Hematopoietic multipotent progenitor cell treated with erythropoietin and hydrocortisone succinate and interleukin-3 and kit ligand, for 4 days (in vitro differentiated cells): ENCODE measurements at places on chromosomes 3 and 15.

GRCh38 chr3:109532257-109533216, 195.2 kb upstream of the DPPA4 start:
- DNase-seq: peak; percentile 74

- DNase-seq: no peak
Measured at GRCh38 chr3:66609660-66610561, 109.1 kb upstream of the LRIG1 start.

GRCh38 chr3:17038900-17039553, 154.3 kb downstream of the PLCL2 start:
- DNase-seq: no peak

- DNase-seq: no peak
Measured at GRCh38 chr3:31203960-31204795, 309.7 kb upstream of the GADL1 start.

DNA sequence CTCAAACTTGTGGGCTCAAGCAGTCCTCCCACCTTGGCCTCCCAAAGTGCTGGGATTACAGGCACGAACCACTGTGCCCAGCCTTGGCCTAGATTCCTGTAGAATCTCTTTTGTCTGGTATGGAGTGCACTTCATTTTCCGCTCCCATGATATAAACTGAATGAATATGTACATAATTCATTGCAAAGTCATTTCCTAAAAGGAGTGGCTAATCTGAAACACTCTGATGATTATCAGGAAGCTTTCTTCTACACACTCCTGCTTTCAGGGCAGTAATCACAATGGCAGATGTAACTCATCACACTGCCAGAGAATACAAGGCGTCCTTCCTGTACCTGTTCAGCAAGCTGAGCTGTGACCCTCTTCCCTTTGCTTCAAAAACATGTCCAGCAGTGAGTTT, 28.6 kb downstream of the RLBP1 start:
- peak; percentile 22 for DNase-seq

- DNase-seq: no peak
Measured at GRCh38 chr3:64295594-64295993, 70.3 kb upstream of the PRICKLE2 start.

DNA sequence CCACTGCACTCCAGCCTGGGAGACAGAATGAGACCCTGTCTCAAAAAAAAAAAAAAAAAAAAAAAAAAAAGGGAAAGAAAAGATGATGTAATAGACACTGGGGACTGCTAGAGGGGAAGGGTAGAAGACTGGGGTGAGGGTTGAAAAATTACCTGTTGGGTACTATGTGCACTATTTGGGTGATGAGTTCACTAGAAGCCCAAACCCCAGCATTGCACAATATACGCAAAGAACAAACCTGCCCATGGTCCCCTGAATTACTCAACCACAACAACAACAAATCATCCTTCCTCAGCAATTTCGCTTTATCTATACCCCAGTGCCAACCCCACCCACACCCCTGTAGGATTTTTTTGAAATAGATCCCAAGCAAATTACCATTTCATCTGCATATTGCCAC, 13.5 kb downstream of the NIPA1 start:
- DNase-seq: no peak

- no peak for DNase-seq
Measured at GRCh38 chr15:65731926-65732325, 60.2 kb downstream of the DENND4A start.

- peak; percentile 83 for DNase-seq
Measured at GRCh38 chr3:22960105-22960984, 242.8 kb upstream of the UBE2E2 start.

- no peak for DNase-seq
Measured at GRCh38 chr3:58564456-58565160, 12.6 kb downstream of the FAM107A start.

DNA sequence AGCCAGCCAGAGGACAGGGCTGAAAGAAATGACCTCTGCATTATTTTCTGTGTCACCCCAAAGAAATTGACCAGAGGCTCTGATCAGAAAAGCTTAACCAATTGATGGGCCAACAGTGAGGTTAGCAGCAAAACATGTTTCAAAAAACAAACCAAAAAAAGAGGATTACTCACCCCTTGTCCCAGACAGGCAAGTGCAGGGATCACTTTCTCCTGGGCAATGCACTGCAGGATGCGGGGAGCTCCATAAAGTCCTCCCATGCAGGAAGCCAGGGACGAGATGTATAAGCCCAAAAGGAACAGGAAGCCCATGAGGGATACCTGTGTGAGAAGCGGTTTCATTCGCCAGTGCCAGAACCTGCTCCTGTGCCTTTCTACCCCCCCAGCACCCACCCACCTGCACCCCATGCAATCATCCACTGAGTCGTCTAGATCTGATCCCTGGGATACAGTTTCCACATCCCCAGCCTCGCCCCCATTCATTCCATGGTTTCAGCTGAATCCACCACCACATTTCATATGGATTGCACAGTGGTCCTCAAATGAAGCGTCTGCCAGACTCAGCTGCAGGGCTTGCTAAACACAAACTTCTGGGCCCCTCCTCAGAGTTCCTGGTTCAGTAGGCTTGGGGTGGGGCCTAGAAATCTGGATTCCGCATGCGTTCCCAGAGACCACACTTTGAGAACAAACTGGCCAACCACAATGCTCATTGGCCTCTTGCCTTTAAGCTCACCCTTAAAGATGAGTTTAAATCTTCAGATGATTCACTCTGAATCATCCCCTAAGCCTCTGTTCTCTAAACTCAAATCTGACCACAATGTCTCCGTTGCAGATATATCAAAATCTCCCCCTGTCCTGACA, 54.4 kb upstream of the HEG1 start:
- DNase-seq: peak; percentile 55

DNA sequence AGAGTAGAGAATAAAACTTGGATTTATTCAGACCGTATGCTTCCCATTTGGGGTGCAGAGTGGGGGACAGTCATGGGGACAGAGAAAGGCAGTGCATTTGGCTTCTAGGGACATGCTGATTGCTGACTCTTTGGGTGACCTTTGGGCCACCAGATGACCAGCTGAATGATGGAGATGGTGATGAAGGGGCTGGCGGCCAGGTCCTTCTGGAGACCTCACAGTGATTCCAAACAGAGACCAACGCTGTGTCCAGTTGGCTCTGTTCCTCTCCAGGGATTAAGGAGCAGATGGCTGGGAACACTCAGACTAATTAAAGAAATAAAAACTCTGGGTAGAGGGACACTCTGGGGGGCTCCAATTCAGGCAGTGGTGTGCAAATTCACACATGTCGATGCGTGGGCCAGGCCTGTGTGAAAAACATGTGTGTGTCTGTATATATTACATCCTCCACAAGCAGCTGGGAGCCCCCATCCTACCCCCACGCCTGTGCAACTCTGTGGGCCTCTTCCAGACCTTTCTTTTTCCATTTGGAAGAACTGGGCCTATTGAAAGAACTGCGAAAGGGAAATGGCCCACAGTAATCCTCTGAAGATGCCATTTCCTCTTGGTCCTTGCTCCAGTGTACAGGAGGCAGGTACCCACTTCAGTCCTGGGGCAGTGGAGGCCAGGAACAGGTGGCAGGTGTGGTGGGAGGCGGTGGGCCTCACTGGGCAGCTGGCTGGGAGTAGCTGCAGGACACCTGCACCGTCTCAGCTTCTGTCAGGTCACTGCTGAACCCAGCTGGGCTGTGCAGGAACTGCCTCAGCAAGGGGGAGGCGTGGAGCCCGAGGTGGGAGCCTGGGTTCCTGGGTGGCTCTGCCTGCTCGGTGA, 8.9 kb downstream of the XIRP1 start:
- no peak for DNase-seq

GRCh38 chr3:197830967-197831313, 39.9 kb downstream of the LRCH3 start:
- no peak for DNase-seq

GRCh38 chr3:32912046-32912445, 39.4 kb upstream of the CCR4 start:
- no peak for DNase-seq

DNA sequence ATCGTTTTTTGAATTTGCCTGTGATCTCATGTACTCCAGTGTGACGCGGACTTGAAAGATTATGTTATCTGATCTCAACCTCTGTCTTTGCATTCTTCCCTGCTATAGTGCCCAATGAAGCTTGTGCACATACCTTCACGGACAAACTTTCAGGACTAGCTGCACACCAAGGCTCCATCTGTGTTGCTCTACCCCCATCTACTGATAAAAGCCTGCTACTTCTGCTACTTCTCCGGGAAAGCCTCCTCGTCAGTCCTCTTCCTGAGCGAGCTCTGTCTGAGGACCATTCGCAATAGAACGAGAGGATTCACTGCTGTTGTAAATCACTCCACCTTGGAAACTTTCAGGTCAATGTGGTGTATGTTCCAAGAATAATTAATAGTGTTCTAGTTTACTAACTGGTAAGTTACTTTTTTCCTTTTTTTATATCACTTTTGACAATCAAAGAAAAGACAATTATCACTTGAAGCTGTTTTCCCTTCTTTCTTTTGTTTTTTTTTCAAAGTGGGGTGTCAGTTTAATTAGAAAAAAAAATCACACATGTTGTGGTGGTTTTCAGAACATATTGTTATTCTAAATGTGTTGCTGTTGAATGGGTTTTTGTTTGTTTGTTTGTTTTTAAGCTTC, 217.6 kb downstream of the ARRDC4 start:
- DNase-seq: peak; percentile 89

DNA sequence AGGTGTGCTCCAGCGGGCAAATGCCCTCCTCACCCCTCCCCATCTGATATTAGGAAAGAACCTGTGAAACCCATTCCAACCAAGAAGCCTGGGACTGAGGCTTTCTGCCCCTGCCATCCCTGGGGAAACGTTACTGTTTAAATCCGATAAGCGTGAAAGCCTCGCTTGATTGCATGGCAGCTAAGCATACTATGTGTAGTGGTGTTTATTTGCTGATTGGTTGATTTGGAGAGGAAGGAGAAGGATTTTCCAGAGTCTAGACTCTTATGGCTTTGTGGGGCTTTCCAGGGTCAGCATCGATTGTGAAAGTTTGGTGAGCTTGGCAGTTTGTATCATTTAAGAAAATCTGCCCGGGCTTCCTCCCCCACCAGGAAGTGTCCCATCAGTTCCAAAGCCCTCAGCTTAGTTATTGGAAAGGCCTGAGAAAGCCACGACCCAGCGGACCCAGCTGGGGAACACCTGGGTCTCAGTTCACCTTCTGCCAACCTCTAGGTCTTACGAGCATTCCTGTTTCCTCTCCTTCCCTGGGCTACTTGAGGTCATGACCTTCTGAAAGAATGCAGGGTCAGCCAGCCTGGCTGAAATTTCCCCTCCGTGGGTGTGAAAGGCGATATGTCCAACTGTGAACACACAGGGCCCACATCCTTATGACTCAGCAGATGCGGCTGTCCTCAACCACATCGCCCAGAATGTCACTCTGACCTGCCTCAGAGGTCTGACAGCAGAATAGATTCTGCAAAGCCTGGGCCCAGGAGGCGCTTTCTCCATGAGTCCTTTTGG, 62.8 kb upstream of the HERC1 start:
- peak; percentile 93 for DNase-seq

GRCh38 chr3:168093790-168094189, 1.9 kb downstream of the GOLIM4 start:
- DNase-seq: no peak

DNA sequence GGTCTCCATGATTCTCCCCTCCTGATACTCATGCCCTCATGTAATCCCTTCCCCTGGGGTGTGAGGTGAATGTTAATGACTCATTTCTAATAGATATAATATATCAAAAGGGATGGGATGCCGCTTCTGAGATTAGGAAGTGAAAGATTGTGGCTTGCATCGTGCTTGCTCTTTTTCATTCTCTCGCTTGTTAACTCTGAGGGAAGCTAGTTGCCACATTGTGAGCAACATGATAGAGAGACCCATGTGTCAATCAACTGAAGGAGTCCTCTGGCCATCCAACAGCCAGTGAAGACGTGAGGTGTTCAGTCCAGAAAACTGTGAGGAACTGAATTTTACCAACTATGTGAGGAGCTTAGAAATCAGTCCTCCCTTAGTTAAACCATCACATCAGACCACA, 28.9 kb upstream of the DRD3 start:
- no peak for DNase-seq

- DNase-seq: no peak
Measured at GRCh38 chr3:128271536-128272332, 118.5 kb downstream of the EEFSEC start.

- peak; percentile 39 for DNase-seq
Measured at GRCh38 chr15:66588537-66588936, 22.7 kb upstream of the LCTL start.
